Right atrium auricular region (tissue), 2 donors: ENCODE measurements at places on chromosomes 4 and X. TPM values are rescaled to one million over a fixed set of nuclear protein-coding genes. Genes with fewer than 3 reads are reported as not detected.

Gene DGKK
- not detected for total RNA-seq

Gene CXCL8
- total RNA-seq: 2.6 TPM

Gene HUWE1
- total RNA-seq: 111 TPM

Gene PASD1
- not detected for total RNA-seq

Gene SLC6A14
- total RNA-seq: not detected

Gene NIPAL1
- 1.4 TPM for total RNA-seq

Gene FAM47C
- not detected for total RNA-seq

Gene RTL5
- total RNA-seq: 1.5 TPM

Gene FGB
- not detected for total RNA-seq

Gene SSX1
- not detected for total RNA-seq

Gene HSD17B13
- not detected for total RNA-seq

Gene MEPE
- not detected for total RNA-seq
